ENCODE measurements at places on chromosomes 6 and 20. TPM values are rescaled to one million over a fixed set of nuclear protein-coding genes. Genes with fewer than 3 reads are reported as not detected.

Gene KIAA0408
- total RNA-seq: 8.2 TPM

Gene CTCFL
- not detected for total RNA-seq

Gene PDYN
- not detected for total RNA-seq

Gene ACSS1
- 13.5 TPM for total RNA-seq

DNA sequence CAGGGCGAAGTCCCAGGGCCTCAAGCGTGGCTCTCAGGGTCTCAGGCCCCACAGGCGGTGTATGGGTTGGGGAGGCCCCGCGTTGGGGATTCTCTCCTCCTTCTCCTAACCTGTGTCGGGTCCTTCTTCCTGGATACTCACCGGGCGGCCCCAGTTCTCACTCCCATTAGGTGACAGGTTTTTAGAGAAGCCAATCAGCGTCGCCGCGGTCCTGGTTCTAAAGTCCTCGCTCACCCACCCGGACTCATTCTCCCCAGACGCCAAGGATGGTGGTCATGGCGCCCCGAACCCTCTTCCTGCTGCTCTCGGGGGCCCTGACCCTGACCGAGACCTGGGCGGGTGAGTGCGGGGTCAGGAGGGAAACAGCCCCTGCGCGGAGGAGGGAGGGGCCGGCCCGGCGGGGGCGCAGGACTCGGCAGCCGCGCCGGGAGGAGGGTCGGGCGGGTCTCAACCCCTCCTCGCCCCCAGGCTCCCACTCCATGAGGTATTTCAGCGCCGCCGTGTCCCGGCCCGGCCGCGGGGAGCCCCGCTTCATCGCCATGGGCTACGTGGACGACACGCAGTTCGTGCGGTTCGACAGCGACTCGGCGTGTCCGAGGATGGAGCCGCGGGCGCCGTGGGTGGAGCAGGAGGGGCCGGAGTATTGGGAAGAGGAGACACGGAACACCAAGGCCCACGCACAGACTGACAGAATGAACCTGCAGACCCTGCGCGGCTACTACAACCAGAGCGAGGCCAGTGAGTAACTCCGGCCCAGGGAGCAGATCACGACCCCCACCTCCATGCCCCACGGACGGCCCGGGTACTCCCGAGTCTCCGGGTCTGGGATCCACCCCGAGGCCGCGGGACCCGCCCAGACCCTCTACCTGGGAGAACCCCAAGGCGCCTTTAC, at the start of gene HLA-G:
TSS of gene HLA-G (plus strand) at position 247 of the 892 bp plus-strand sequence. CDS start at position 267, 20 bp downstream.
- DNase-seq: no peak

- DNase-seq: no peak
Observed at GRCh38 chr6:101730954-101731353, 337.4 kb downstream of the GRIK2 start.

- no peak for DNase-seq
Observed at GRCh38 chr20:35129647-35130069, 17.5 kb downstream of the EDEM2 start.

Data from activated CD4-positive, alpha-beta T cell treated with anti-CD3 and anti-CD28 coated beads, Interleukin-2, amount 10 ng/mL, durations not matched to agents 24 days and 14 days (primary cell).